Heart right ventricle (tissue), 16 donors: ENCODE measurements at places on chromosomes 5 and 9.

DNA sequence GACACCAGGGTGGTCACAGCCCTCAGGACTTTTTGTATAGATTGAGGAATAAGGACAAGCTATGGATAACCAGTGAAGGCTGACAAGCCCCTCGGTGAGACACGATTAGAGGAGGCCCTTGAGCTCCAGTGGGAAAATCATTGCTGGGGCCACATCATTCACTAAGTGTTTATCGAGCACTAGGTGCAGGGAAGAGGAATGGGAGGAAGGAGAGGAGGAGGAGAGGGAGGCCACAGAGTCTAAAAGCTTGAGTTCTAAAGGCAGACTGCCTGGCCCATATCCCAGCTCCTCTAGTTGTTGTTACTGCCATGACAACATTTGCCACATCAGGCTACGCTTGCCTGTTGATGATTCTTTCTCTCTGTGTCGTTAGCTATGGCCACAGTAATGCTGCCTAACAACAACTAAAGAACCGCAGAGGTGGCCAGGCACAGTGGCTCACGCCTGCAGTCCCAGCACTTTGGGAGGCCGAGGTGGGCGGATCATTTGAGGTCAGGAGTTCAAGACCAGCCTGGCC is 37.6 kb downstream of the NKX2-5 start:
- H3K27ac ChIP-seq = peak overlapping the region; percentile 53
- peaks cover 9% of the 10 kb centered on the region for H3K27me3 ChIP-seq
- no peaks in the 10 kb centered on the region for H3K36me3 ChIP-seq
- peaks cover 5% of the 10 kb centered on the region for H3K4me1 ChIP-seq

DNA sequence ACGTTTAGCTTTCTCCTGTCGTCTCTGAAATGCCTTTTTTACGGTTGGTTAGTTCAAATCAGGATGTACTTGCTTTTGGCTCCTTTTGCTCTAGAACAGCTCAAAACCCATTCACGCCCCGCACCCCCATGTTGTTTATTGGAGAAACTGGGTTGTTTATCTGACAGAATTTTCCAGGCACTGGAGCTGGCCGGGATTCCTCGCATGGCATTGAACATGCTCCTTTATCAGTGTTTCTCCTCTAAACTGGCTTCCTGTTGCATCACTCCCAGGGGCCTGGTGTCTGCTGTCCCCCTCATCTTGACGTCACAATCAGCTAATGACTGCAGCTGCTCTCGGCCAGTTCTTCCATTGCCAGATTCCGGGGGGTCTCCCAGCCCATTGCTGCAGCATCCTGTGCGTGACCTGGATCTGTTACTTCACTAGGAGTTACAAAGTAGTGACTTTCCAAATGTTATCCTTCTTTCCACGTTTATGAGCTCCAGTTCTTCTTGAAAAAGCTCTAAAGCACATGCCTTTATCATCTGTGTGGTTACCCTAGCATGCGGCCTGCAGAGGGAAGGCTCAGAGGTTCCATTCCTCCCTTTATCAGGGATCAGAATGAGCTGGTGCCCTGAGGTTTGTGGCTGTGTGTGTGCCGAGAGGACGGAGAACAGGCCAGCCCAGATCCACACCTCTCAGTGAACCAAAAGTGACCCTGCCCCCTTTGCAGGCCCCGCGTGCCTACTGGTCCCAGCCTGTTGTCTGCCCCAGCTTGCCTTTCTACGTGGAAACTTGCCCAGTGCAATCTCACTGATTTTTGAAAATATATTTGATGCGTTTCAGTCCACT is 27.5 kb downstream of the FAM163B start:
- peak overlapping the region; percentile 67 for H3K27ac ChIP-seq
- H3K27me3 ChIP-seq = peaks cover 53% of the 10 kb centered on the region
- peaks cover 4% of the 10 kb centered on the region for H3K4me1 ChIP-seq
- H3K4me3 ChIP-seq = no peak overlapping the region
- peak; percentile 68 for DNase-seq

DNA sequence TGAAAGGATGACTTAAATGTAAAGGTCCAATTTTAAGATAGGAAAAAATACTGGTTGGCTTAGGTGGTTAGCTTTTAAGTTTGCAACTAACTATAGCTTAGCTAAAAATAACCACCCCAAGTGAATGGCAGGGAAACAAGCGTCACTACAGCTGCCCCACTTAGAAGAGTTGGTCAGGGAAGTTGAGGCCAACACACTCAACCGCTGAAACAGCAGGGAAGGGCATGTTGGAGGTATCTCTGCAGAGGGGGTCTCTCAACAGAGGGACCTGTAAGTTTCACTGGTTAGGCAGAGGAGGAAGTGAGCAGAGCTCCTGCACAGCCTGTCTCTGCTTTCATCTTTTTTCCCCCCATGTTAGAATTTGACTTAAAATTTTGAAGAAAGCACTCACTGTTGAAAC is 75.3 kb downstream of the LHFPL2 start:
- H3K27me3 ChIP-seq = no peaks in the 10 kb centered on the region
- H3K36me3 ChIP-seq = no peaks in the 10 kb centered on the region
- H3K4me1 ChIP-seq = peaks cover 35% of the 10 kb centered on the region
- no peak for DNase-seq
- H3K4me3 ChIP-seq = no peak overlapping the region

DNA sequence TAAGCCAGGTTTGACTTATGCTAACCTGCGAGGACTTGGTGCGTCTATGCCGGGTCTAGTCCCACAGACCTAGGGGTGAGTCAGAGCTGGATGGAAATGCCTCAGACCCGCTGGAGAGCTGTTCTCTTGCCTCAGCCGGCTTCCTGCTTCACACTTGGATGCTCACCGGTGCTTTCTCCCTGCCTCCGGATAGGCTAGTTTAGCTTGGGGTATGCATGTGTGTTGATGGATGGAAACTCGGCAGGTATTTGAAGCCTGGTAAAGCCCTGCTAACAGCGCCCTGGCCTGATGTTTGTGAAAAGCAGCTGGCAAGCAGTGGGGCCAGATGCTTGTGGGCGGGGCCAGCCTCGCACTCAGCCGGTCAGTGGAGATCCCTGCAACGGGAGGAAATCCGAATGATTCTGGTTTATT is 29.3 kb downstream of the PRRC2B start:
- no peak overlapping the region for H3K4me3 ChIP-seq
- DNase-seq = peak; percentile 52
- H3K27ac ChIP-seq = peak overlapping the region; percentile 39
- peaks cover 61% of the 10 kb centered on the region for H3K4me1 ChIP-seq

GRCh38 chr5:14208071-14209021 is 65.2 kb downstream of the TRIO start:
- H3K4me1 ChIP-seq = peaks cover 84% of the 10 kb centered on the region
- H3K36me3 ChIP-seq = no peaks in the 10 kb centered on the region
- H3K27ac ChIP-seq = no peak overlapping the region
- no peaks in the 10 kb centered on the region for H3K27me3 ChIP-seq
- DNase-seq = no peak

GRCh38 chr5:133902511-133903118 is 65.8 kb downstream of the C5orf15 start:
- no peaks in the 10 kb centered on the region for H3K27me3 ChIP-seq
- H3K4me1 ChIP-seq = no peaks in the 10 kb centered on the region
- no peak overlapping the region for H3K4me3 ChIP-seq
- DNase-seq = no peak
- no peaks in the 10 kb centered on the region for H3K36me3 ChIP-seq
- no peak overlapping the region for H3K27ac ChIP-seq
